ENCODE measurements at places on chromosomes 6 and 20.

DNA sequence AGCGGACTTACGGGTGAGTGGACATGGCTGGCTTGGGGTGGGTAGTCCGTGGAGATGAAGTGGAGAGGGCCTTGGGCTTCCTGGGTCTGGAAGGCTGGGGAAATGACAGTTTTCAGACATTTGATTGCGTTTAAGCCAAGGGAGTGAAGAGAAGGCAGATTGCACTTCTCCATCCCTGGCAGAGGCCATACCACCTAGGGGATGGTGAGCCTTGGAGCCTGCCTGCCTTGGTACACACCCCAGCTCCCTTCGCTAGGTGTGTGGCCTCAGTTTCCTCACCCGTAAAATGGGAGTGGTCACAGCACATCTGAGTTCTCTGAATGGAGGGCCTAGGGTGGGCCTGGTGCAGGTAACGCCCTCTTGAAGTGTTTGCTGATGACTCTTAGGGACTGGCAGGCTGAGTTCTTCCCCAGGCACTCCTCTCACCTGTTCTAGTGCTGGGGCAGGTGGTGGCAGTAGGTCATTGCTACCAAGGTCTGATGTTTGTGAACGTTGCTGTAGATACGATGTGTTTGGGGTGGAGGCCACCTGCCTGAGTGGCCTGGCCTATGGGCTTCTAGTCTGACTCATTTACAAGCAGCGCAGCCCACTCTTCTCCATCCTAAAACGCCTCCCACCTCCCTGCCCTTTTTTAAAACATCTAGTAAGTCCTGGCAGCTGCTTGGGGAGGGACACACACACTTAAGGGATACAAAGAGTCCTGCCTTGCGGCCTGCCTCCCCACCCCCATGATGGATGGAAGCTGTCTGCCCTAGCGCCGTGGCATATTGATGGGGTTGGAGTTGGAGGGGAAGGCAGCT is 2.3 kb downstream of the RBM38 start:
- no peak for DNase-seq

- DNase-seq, result no peak
Measured at GRCh38 chr6:2351807-2352431, 106.5 kb upstream of the GMDS start.

GRCh38 chr20:63831993-63832686 is 1.1 kb upstream of the ZBTB46 start:
- no peak for DNase-seq

DNA sequence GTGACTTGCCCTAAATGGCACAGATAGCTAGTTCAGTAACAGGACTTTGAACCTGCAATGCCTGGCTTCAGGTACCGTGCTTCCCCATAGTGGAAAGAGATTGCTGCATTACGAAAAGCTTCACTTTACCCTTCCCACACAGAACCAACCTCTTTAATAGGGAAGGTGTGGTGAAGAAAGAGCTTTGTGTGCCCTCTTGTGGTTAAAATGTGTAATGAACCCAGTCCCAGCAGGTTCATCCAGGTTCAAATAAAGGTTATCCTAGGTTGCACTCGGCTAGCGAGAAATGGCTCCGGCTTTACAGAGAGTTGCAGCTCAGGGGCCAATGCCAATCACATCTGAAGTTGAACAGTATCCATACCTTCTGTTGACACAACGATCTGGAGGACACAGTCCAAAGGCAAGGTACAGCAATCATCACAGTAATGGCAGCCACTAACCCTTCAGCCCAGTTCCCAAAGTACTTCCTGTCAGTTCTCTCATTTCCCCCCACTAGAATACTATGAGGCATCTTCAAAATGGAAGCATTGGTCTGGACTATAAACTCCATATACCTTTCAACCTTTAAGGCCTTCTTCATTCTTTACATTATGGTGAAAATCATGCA is 3.0 kb downstream of the DEFB115 start:
- DNase-seq, result peak; percentile 49

DNA sequence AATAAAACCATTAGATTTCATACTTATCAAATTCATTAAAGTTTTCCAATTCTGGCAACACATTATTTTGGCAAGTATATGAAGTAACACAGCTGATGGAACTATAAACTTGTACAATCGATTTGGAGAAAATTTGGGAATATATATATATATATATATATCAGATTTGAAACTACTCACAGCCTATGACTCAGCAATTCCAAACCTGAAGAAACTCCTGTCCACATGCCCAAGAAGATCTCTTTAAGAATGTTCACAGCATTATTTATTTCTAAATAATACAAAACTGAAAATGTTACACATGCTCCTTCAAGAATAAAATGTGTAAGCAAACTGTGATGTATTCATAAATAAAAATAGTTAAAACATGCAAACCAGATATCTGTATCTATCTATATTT is 270.1 kb downstream of the TFAP2A start:
- no peak for DNase-seq

DNA sequence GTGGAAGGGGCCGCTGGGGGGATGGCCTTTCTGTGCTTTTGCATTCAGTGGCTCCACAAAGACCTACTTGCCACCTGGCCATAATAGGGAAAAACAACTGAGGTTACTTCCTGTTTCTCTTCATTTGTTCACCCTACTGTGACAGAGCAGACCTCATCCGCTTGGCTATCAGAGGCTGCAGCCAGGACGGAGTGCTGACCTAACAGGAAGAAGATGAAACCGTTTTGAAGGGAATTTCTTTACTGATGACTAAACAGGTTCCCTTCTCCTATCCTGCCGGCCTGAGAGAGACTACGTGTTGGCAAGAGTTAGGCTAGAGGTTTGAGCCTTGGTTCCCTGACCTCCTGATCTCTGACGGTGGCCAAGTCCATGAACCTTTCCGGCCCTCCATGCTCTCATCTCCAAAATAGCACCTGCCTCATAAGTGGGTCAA is 21.3 kb downstream of the PRR18 start:
- DNase-seq, result no peak

DNA sequence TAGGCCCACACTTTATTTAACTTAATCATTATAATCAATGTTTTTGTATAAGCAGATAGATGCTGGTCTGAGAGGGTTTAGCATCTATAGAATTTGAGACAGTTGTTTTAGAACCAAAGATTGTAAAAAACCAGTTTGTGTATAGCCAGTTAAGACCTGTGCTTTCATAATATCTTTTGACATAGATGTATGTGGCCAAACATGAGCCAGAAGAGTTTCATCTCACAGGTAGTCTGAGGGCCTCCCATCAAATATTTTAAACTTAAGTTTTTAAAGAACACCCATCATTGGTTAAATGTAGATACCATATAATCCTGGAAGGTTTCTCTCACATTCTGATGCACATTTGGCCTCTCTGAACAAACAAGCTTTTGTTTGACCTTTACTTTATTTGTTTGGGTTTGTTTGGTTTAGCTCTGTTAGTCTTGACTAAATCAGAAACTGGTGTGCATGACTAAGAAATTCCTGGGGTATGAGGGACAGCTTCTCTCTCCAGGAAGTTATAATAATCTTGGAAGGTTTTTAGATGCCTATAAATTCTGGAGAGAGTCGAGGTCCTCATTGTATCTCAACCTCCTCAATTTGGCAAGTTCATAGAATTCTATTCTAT is 58.0 kb upstream of the TMEM200A start:
- DNase-seq, result no peak

DNA sequence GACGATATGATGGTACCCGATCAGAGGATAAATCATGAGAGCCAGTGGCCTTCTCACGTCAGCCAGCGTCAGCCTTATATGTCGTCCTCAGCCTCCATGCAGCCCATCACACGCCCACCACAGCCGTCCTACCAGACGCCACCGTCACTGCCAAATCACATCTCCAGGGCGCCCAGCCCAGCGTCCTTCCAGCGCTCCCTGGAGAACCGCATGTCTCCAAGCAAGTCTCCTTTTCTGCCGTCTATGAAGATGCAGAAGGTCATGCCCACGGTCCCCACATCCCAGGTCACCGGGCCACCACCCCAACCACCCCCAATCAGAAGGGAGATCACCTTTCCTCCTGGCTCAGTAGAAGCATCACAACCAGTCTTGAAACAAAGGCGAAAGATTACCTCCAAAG is 122.2 kb downstream of the TMEM242 start:
- no peak for DNase-seq

DNA sequence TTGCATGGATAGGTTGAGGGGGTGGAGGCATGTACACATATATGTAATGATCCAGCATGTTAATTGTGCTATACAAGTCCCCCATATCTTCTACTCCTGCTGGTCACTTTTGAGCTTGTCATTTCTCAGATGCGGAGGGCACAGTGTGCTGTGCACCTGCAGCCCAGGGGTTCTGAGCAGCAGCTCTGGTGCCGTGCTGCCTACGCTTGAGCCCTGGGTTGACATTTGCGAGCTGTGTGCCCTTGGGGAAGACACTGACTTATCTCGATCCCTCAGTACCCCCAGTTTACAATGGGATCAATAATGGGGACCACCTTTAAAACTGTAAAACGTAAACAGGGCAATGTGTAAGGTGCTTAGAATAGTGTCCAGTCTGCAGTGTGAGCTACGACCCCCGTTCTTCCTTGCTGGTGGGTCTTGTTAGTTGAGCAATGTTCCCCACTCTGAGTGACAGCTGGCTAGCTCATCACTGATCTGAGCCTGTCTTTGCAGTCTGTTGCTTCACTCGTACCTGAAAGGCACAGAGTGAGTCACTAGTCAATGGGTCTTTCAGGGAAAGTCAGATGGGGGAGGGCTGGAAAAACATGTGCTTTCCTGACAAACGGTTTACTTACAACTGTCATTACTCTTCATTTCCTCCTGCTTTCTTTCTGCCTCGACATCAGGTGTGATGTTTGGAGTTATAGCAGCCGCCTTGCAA is 91.7 kb downstream of the SLC2A10 start:
- no peak for DNase-seq

DNA sequence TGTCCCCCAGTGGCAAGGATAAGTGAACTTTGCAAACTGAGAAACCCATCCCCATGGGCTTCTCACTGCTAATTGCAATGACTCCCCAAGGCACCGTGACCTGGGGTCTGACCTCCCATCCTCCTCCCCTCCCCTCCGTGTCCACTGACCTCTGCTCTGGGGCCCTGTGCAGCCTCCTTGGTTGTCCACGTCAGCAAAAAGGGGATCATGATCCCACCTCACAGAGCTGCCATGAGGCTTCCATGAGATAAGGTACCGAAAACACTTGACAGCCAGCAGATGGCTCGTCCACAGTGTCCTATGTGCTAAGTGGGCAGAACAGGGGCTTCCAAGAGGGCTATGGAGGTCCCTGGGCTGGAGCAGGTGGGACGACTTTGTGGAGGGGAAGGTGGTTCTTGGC is 104.5 kb downstream of the GRM4 start:
- DNase-seq, result no peak

GRCh38 chr20:16671753-16672152 is 58.1 kb upstream of the SNRPB2 start:
- DNase-seq, result no peak

- DNase-seq, result no peak
Measured at GRCh38 chr6:70160276-70160675, 142.6 kb downstream of the COL9A1 start.

DNA sequence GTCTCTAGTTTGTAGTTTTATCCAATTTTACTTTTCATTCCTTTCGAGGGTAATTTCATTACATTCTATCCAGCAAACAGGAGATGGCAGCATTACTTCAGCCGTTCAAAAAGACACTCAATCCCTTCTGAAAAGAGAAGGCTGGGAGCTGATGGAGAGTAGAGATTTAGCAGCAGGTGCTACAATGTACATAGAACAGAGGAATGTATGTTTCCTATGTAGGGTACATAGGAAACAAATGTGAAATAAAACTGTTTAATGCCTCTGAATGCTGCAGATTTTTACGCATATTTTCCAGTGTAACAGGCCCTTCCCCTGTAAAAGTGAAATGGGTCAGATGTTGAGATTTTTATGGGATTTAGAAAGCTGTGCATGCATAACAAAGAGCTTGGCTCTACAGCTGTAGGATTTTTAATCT is 16.0 kb downstream of the RPS12 start:
- DNase-seq, result peak; percentile 83

- DNase-seq, result no peak
Measured at GRCh38 chr20:49647550-49647949, 66.1 kb downstream of the B4GALT5 start.

GRCh38 chr6:4870821-4871494 is 94.8 kb downstream of the CDYL start:
- no peak for DNase-seq

GRCh38 chr6:56293781-56294180 is 46.4 kb upstream of the COL21A1 start:
- DNase-seq, result no peak

DNA sequence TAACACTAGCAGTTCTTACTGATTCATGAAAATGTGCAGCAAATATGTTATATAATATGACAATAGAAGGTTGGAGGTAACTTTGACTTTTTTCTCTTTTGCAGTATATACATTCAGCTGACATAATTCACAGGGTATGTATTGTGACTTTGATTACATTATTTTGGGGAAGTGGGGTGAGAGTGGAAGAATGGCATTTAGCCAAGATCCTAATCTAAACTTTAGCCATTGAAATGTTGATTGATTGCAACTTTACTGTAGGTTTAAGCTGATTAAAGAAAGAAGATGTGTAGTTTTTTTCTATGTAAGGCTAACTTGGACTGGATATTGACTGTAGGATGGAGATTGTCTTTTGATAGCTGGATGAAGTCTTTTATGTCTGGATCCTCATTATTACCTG is 46.0 kb downstream of the MAPK14 start:
- DNase-seq, result no peak

DNA sequence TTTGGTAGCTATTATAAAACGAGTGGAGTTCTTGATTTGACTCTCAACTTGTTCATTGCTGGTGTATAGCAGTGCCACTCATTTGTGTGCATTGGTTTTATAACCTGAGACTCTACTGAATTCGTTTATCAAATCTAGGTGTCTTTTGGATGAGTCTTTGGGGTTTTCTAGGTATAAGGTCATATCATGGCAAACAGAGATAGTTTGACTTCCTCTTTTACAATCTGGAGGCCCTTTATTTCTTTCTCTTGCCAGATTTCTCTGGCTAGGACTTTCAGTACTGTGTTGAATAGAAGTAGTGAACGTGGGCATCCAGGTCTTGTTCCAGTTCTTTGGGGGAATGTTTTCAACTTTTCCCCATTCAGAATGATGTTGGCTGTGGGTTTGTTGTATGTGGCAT is 38.8 kb downstream of the SUMO4 start:
- no peak for DNase-seq

DNA sequence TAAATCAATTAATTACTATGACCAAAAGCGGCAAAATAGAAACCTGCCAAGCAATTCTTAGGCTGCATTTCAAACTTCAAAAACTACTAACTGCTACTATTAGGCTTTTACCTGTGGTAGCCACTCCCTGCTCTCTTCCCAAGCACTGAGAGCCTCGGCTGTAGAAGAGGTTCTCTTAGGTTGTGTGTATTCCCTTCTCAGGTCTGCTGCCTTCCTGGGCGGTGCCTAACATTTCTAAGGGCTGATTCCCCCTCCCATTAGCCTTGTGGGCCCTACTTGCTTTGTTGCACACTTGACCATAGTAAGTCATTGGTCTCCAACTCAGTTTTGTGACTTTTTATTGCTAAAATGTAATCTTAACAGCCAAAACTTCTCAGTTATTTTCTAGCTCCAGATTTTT is 146.1 kb upstream of the C6orf118 start:
- no peak for DNase-seq

DNA sequence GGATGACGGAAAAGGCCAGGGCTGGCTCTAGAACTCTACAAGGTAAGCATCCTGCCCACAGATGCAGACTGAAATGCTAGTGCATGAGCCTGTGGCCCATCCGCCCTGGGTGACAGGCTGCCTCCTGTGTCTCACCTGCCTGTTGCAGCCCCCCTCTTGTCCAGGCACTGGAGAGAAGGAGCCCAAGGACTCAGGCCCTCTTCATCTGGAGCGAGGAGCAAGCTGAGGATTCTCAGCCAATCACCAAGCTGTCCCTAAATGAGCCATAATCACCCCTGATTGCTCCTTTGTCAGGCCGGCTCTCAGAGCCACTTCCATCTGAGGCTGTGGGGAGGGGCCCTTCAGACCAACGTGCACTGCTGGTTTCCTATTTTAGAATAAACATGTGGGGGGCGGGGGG is 10.0 kb upstream of the SLC32A1 start:
- no peak for DNase-seq

Data from T47D (cell line).